ENCODE measurements at places on chromosomes 7 and 10.

DNA sequence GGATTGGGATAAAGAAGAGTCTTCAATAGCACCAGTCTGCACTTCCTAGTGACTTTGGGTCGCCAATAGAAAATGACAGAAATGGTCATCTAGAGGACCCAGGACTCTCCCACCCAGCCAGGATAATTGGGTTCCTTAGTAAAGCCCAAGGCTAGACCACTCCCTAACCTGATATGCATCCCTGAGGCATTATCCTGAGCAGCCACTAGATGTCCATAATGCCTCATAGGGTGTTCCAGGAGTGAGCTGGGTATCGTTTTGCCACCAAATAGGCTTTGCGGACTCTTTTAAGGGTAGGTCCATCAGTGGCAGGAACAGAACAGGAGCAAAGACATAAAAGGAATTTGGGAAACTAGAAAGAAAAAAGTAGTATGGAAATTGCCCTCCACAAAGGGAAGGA, 4.5 kb upstream of the LRRC4 start:
- DNase-seq, result no peak

GRCh38 chr10:5976512-5977470, 552 bp downstream of the IL15RA start:
- peak; percentile 41 for DNase-seq

GRCh38 chr7:157785486-157786186, 448.8 kb downstream of the DNAJB6 start:
- no peak for DNase-seq

DNA sequence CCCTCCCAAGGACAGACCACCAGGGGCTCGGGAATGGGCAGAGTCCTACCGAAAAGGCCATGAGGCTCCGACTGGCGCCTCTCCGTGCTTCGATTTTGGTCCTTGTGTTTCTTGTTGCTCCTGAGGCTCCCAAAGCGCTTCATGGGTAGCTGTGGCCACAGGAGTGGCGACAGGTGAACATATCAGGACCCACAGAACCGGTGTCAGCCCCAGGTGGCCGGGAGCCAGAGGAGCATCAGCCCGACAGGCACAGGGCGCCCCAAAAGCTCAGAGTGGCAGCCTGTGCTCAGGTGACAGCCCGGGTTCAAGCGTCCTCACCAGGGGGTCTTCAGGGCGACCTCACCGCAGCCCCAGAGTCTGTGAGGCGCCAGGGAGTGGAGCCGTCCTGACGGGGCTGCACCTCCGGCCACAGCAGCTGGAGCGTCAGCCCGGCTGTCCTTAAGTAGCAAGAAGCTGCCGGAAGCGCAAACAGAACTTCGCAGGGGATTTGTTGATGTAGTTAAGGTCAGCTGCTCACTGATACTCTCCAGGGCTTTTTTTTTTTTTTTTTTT, 141.0 kb downstream of the PRKAG2 start:
- DNase-seq, result no peak

DNA sequence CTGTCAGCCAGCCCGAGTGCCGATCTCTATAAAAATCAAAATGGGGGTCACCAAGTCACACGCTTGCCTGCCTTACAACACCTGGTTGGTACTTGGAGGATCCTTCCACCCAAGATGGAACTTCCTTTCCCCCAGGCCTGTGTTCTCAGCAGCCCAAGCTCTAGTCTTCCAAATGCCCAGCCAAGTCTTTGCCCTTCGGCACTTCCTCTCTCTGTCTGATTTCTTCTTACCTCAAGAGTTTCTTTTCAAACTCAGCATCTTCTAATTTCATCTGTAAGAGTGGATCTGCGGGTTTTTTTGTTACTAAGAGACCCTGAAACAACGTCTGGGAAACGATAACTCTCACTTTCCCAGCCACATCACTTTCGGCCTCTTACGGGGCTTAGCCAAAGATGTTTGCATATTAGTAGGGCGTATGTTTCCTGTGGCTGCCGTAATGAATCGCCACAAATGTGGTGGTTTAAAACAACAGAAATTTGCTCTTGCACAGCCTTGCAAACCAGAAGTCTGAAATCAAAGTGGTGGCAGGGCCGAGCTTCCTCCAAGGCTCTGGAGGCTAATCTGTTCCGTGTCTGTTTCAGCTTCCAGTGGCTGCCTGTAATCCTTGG, 219.9 kb downstream of the TCF7L2 start:
- no peak for DNase-seq

DNA sequence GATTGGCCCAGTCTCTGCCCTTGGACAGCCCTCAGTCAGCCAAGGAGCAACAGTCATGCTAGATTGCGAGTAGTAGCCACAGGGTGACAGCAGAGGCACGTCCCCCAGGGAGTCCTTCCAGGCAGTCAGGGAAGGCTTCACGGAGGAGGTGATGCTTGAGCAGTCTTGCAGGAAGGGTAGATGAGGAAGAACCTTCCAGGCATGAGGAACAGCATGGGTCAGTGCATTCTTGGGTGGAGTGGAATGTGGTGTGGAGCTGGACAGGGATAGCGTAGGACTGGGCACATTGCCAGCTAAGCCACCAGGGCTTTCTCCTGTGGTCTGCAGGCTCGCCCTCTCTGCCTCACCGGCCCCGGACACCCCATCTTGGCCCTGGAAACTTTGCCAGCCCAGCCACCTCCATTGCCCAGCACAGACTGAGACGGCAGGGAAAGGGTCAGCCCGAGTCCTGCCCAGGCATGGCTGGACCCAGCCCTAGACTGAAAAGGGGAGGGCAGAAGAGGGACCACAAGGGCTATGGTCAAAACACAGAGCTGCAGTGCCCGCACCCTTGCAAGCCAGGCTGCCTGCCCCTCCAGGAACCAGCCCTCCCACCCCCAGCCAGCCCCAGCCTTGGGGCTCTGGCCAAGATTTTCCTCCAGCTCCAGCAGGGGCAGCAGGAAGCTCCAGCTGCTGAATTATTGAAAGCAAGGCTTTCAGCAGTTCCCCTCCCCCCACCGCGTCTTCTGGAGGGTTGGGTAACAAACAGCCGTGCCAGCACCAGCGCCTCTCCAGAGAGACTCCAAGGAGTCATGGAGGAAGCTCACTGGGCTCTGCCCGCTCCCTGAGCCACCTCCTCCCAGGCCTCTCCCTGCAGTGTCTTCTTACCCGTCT, 18.7 kb downstream of the SRRM3 start:
- DNase-seq, result peak; percentile 17

DNA sequence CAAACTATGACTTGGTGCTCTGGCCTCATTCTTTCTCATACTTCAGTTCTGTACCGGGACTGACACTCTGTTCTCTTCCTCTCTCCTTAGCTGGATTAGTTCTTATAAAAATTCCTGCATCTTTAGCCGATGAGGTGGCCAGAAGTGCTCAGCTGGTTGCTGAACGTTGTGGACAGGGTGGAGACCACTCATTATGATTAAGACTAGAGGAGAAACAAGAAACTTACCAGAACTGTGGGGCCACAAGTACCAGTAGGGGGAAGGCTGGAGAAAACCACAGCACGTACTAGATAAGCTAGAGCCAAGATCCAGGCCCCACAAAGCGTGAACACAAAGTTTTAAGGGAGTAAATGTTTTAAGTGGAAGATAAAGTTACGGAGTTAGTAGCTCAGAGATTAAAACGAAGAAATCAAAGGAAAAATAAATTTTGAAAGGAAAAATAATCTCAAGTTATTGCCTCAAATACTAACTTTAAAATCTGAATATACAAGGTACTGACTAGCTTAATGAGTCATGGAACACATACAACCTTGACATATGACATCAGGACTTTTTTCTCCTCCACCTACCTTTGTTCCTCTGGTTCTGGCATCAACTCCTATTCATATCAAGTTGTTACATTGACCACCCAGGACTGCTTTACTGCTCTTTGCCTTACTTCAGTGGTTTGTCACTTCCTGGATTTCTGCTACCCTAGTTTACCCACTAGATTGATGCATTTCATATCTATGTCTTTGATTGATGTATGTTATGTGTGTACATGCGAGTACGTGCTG, 469.0 kb downstream of the TFEC start:
- DNase-seq, result peak; percentile 74

GRCh38 chr7:81611040-81611439, 158.8 kb downstream of the HGF start:
- no peak for DNase-seq

DNA sequence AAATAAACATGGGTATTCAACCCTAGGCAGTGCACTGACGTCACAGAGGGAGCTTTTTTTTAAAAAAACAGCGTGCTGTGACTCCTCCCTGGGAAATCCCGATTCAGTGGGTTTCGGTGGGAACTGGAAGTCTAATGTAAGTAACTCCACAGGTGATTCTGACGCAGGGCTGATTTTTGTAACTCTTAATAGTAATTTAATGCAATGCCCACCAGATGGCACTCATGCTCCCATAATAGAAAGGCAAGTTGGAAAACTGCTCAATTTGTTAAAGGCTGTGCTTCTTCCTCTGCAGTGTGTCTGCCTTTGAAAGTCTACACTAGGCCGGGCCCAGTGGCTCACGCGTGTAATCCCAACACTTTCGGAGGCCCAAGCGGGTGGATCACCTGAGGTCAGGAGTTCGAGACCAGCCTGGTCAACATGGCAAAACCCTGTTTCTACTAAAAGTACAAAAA, 10.9 kb upstream of the RSU1 start:
- peak; percentile 84 for DNase-seq

GRCh38 chr10:35409094-35409582, 72.8 kb downstream of the CCNY start:
- DNase-seq, result peak; percentile 87

- peak; percentile 22 for DNase-seq
Measured at GRCh38 chr7:45955286-45955685, 34.2 kb upstream of the IGFBP3 start.

- peak; percentile 90 for DNase-seq
Measured at GRCh38 chr7:77570330-77571011, 33.4 kb downstream of the PTPN12 start.

DNA sequence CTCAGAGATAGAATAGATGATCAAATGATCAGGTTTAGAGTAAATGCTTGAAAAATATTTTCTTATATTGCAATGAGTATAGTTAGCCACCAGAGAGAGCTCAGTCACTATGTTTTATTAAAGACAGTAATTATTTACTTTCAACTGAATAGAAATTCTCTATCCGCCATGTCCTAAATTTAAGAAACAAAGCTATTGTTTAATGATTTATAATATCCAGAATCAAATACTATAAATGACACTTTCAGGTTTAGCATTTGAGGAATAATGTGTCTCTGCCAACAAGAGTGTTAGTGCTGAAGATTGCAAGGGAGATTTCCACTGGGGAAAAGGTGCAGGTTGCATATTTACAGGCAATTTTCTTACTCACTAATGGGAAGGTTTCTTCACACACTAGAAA, 184.7 kb downstream of the DGKB start:
- peak; percentile 18 for DNase-seq

DNA sequence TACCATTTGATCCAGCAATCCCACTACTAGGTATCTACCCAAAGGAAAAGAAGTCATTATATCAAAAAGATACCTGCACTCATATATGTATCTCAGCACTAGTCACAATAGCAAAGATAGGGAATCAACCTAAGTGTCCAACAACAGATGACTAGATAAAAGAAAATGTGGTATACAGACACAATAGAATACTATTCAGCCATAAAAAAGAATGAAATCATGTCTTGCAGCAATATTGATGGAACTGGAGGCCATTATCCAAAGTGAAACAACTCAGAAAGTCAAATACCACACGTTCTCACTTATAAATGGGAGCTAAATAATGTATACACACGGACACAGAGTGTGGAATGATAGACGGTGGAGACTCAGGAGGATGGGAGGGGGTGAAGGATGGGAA, 146.0 kb downstream of the PARD3 start:
- DNase-seq, result no peak

- peak; percentile 17 for DNase-seq
Measured at GRCh38 chr10:12782537-12782936, 219.0 kb downstream of the CCDC3 start.

GRCh38 chr10:110880012-110880411, 8.3 kb downstream of the PDCD4 start:
- DNase-seq, result no peak

GRCh38 chr7:109986701-109987100, 1104.2 kb upstream of the LRRN3 start:
- DNase-seq, result peak; percentile 9

DNA sequence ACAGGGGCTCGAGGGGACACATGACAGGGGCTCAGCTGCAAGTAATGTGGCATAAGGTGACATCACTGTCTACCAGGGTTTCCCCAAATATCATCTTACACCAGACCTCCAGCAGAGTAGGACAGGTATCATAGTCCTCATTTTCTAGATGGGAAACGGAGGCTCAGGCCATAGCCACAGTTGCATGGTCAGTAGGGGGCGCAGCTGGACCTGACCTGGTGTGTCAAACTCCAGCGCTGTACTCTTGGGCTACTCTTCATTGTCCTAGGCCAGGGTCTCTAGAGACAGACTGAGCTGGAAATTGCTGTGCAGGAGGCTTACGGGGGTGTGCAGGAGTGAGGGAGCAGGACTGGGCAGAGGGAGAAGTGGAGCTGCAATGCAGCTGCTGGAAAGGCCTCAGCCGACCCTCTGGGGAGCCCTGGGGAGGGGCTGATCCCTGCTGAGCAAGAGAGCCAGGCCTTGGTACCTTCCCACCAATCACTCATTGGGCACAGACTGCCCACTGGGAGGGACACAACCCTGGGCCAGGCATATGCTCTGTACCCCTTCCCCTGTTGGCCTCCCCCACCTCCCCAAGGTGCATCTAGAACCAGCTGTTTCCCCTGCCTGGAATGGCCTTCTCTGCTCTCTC, 89.9 kb downstream of the CDH23 start:
- DNase-seq, result peak; percentile 24

DNA sequence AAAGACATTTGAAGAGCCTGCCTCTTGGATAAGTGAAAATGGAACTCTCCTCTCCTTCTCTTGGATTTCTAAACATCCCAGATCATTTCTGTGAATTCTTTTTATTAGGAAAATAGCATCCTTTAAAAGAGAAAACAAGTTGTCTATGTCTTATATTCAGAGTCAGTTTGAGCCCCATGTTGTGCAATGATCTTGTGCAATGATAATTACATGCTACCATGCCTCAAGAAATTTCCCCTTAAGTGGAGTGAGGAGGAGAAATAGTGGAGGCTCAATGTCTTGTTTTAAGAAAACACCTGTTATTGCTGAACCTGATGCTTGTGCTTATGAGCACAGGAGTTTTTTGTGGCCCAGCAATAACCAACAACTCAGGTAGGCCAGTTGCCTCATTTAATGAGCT, 103.6 kb downstream of the NPSR1 start:
- no peak for DNase-seq

- peak; percentile 14 for DNase-seq
Measured at GRCh38 chr10:67788028-67788886, 49.7 kb downstream of the DNAJC12 start.

DNA sequence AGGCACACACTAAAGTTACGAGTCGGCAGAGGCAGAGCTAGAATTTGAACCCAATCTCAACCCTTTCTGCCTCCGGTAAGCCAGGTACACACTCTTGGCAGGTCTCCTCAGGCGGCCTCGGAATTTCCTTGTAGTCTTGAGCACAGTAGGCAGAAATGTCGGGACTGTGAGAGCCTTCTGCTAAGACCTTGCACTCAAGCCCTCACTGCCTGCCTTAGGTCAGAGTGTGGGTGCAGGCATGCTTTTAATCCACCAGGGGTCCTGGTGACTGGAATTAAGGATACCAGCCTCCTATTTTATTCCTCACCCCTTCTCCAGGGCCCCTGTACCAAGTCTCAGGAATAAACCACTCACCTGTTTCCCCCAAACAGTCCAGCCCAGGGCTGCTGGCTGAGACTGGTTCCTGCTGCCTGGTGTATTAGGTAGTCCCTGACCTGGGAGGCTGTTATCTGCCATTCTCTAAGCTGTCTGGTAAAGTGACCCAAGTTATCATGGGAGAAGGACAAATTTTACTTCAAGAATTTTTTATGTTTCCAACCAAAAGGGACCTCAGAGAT, 855 bp downstream of the ATP6V1F start:
- DNase-seq, result peak; percentile 77
